ENCODE measurements at places on chromosomes 1 and 21.

GRCh38 chr1:8392522-8392921 lies 74.6 kb downstream of the SLC45A1 start:
- DNase-seq = no peak

DNA sequence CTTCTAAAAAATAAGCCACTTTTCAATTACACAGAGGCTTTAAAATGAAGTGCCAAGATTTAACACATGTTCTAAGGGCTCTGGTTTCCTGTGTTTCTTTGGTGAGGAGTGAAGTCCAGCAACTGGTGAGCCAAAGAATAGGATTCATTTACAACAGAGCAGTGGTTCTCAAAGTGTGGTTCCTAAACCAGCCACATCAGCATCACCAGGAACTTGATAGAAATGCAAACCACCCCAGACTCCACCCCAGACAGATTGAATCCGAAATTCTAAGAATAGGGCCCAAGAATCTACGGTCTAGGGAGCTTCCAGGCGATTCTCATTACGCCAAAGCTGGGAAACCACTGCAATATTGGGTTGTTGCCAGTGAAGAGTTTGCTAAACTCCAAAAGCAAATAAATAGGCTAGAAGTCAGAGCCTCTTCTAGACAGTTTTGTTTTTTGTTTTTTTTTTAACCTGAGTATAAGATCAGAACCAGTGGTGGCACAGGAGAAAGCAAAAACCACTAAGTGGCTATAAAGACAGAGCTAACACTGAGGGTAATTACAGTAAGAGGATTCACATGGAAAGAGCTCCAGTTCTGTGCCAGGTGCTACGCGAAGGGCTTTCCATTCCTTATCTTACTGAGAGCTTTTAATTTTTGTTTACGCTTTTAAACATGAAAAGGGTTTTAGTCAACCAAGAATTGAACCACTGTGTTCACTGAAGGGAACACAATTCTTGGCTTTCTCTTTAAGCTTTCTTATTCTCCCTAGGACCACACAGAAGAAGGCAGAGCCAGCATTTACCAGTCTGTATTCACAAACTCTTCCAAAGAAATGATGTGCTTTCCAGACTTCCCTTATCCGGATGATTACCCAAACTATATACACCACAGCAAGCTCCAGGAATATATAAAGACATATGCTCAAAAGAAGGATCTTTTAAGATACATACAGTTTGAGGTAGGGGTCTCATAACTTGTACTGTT lies 42.4 kb upstream of the FMO2 start:
- peak; percentile 92 for DNase-seq

DNA sequence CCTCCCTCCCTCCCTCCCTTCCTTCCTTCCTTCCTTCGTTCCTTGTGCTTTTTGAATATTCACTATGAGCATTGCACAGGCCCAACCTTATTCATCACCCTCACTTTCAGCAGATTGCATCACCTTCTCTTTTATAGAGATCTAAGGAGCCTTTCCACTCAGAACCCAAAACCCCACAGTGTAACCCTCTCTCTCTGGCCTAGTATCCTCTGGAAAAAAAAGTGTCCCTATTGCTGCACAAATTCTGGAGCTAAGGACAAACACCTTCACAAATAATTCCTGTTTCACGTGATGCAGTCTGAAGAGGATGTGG lies 25.6 kb downstream of the OR10J5 start:
- no peak for DNase-seq

GRCh38 chr1:173502104-173502503 lies 25.0 kb downstream of the PRDX6 start:
- no peak for DNase-seq

DNA sequence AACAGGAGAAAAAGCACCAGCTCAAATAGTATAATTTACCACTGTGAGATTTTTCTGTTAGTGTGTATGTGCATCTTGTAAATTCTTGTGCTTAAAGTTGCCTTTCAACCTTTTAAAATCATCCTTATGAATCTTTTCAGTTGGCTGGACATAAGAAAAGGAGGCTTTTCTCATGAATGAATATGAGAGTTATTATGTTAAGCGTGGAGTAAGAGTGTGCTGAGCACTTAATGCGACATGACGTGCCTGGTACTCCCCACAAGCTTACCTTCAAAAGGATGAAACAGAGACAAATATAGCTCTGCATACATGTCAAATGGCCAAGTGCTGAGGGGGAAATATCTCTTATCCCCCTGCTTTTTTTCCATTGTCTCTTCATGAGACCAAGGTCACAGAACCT lies 85.3 kb upstream of the ADGRL2 start:
- no peak for DNase-seq

DNA sequence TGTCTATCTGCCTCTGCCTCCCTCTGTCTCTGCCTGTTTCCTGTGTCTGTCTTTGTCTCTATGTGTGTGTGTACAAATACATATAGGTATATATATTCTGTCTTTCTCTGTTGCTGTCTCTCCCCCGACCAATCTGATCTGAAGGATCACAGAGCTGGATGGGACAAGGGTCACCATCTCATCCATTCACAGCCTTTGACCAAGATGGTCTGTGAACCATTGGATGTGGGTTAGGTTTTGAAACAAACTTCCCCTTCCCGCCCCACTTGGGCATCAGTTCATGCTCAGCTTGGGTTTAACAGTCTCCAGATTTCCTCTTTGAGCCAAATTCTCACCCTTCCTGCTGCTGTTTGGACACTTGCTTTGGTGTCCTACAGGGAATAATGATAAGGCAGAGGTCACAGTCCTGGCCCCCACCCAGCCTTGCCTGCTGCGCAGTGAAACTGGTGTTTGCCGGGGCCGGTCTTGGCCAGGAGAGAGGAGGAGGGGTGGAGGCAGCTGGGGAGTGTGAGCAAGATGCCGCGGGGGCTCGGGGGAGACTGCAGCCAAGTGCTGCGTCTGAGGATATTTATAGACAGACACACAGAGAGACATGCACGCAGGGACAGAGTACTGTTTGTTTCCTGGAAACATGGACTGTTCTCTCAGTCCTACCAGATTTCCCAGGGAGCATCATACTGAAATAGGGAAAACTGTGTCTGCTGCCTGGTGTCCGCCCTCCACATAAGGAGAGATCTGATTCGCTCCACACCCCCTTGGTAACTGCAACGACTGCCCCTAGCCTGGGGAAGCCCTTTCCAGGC lies 27.0 kb upstream of the BTG2 start:
- peak; percentile 79 for DNase-seq

GRCh38 chr1:185408700-185409270 lies 91.7 kb upstream of the IVNS1ABP start:
- DNase-seq = peak; percentile 54

GRCh38 chr1:244394346-244394745 lies 57.4 kb downstream of the ADSS2 start:
- DNase-seq = no peak

GRCh38 chr1:14340002-14340785 lies 258.3 kb upstream of the KAZN start:
- DNase-seq = peak; percentile 75

DNA sequence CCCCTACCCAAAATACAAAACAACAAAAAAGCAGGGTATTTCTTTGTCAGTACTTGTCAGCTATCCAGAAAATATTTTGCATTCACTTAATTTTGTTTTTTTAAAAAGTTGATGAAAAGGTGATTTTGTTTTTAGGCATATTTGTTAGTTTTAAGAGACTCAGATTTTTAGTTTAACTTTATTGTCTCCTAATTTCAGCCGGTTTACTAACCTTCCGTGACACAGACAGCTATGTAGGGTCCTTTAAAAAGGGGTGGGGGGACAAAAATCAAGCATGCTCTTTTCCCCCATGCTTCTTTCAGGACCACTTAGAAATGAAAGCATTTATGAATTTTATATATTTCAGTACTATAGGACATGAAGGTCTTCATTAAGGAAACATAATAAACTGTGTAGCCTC lies 1.6 kb downstream of the PBX1 start:
- DNase-seq = peak; percentile 4

GRCh38 chr1:201260236-201260590 lies 23.1 kb upstream of the PKP1 start:
- no peak for DNase-seq

GRCh38 chr1:168897249-168897648 lies 168.2 kb upstream of the DPT start:
- DNase-seq = no peak

DNA sequence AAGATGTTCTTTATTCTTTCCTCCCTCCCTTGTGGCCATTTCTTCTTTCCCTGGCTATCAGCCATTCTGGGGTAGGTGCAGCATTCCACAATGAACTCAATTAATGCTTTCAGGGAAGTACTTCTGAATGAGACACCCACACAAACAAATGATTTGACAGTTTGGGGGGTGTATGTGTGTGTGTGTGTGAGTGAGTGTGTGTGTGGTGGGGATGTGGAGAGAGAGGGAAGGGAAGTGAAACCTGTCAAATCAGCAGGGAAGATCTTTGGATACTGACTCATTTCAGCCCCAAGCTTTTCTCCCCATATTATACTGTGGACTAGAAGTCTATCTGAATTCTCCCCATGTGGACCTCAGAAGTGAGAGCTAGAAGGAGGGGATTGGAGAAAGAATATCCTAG lies 154.9 kb upstream of the CD34 start:
- DNase-seq = peak; percentile 59

DNA sequence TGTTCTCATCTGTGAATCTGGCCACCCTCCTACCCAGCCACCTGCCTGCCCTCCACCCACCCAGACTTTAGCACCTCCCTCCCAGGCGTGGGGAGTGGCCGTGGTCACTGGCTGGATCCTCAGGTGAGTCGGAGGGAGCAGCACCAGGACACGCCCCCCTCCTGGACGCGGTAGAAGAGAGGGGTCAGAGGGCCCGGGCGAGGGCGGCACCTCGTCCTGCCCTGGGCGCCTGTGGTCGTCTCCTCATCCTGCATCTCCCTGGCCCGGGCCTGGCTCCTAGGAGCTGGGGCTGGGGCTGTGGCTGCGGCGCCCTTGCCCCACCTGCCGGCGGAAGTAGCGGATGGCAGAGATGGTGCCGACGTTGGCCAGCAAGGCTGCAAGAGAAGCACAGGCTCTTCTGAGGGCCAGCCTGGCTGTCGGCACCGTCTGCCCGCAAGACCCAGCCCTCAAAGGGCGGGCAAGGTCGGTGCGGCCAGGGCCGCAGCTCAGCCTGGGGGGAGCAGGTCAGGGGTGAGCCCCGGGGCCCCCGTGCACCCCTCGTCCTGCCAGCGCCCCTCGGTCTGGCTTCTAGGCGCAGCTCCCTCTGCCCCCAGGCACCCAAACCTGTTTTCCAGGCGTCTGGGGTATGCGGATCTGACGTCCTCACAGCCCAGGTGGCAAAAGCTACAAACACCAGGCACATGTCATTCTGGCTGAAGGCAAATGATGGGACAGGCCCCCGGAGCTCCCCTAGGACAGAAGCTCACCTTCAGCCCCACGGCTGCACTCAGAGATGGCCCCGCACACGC lies 5.8 kb downstream of the PERM1 start:
- DNase-seq = peak; percentile 38

GRCh38 chr1:167533851-167534300 lies 15.5 kb upstream of the CD247 start:
- DNase-seq = peak; percentile 57

GRCh38 chr1:224489534-224490365 lies 55.2 kb upstream of the WDR26 start:
- DNase-seq = no peak

DNA sequence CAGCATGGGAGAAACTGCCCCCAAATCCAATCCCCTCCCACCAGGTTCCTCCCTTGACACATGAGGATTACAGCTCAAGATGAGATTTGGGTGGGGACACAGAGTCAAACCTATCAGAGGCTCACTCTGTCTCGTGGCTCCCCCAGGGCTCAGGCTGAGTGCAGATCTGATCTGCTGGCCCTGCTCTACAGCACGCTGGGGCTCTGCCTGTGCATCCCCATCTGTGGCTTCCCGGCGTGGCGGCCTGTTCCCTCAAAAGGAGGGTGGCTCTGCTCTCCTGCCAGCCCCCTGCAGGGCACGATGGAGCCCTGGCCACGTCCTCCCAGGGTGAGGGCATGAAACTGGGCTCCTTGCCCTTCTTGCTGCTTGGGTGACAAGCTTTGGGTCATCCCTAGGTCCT lies 19.8 kb upstream of the SMYD3 start:
- no peak for DNase-seq

DNA sequence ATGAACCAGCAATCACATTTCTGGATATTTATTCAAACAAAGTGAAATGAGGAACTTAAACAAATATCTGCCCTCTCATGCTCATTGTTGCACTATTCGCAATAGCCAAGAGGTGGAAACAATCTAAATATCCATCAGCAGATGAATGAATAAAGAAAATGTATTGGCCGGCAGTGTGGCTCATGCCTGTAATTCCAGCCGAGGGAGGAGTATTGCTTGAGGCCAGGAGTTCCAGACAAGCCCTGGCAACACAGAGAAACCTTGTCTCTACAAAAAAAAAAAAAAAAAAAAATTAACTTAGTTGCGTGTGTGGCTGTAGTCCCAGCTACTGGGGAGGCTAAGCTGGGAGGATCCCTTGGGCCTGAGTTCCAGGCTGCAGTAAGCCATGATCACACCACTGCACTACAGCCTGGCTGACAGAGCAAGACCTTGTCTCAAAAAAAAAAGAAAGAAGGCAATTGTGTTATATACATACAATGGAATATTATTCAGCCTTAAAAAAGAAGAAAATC lies 191.4 kb downstream of the AKT3 start:
- no peak for DNase-seq

DNA sequence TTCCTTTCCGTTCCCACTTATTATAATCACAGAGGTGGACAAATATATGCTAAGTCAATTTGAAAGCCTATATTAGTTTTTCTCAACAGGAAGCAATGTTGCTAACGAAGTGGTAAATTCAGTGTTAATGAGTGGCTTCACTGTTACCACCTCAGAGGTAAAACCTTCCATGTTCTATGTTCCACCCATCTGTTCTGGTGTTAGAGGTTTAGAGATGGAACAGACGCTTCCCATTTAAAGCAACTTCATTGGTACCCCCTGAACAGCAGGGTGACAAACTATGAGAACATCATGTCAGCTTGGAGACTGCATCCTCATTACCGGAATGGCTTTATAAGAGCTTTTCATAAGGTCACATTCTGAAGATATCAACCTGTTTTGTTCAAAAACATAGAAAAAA lies 77.9 kb downstream of the ZNF644 start:
- DNase-seq = no peak

DNA sequence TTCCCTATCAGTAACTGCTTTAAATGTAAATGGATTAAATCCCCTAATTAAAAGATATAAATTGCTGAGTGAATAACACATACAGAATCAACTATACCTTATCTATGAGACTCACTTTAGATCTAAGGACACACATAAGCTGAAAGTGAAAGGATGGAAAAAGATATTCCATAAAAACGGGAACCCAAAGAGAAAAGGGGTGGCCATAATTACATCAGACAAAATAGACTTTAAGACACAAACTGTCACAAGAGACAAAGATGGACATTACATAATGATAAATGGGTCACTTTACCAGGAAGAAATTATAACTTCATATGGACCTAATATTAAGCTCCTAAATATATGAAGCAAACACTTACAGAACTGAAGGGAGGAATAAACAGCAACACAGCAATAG lies 59.2 kb downstream of the SLC25A24 start:
- DNase-seq = no peak
